NCI-H2171 treated with DMSO at 0.1 percent for 48 hours (cell line): ENCODE measurements at places on chromosomes 5 and 9.
A peak's percentile ranks its signal among the peaks of the same experiment; 100 is the strongest.

GRCh38 chr5:124576848-124577409, 169.5 kb downstream of the ZNF608 start:
- DNase-seq = no peak

DNA sequence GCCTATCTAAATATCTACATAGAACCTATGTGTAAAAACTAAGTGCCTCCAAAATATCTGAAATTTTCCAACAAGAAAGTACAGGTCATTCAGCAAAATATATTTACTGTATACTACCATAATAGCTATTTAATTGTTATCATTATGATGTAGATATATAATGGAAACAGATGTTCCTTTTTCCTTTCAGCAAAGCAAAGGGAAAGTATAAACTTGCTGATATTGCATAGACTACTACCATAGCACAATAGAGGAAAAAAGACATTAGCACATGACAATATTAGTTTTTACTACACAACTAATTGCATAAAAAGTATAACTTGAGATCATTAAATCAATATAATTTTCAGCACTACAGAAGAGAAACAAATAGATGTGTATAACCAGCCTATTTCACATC, 14.9 kb downstream of the NR2F1-AS1 start:
- DNase-seq = no peak

DNA sequence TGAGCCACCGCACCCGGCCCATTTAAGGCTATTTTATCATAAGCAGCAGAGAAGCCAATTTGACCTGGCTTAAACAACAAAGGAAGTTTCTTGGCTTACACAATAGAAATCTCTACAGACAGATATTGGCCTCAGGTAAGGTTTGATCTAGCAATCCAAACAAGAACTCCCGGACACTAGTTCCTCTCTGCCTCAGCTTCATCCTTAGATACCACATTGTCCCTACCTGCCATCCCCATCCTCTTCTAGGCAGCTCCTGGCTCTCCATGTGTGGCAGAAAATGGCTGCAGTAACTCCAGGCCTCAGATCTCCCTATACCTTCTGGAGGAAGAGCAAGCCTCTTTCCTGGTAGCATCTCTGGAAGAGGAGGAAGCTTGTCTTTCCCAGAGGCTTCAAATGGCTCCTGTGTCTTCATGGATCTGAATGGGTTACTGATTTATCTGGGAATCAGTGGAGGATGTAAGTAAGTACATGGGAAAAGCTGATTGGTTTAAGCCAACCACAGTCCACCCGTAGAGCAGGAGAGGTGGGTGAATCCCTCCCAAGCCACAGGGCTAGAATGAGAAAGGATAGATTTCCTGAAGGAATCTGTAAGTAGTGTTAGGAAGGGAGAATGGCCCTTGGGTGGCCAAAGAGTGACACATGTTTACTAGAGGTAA, 26.7 kb upstream of the AOPEP start:
- DNase-seq = no peak

- peak; percentile 70 for DNase-seq
These were observed 47.2 kb upstream of the RPL26L1 start for GRCh38 chr5:172911976-172912375.

DNA sequence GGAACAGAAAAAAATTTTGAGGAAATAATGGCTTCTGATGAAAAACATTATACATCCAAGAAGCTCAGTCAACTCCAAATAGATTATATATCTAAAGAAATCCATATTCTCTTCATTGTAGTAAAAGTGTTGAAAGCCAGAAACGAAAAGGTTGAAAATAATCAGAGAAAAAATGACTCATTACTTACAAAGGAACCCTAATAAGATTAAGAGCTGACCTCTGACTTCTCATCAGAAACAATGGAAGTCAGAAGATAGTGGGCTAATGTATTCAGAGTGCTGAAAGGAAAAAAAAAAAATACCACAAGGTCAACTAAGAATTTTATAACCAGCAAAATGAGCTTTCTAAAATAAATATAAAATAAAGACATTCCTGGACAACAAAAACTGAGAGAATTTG, 60.0 kb downstream of the HSD17B4 start:
- no peak for DNase-seq

GRCh38 chr5:123598028-123598689, 86.2 kb downstream of the CSNK1G3 start:
- no peak for DNase-seq

GRCh38 chr5:150999704-151000442, 20.5 kb upstream of the GPX3 start:
- DNase-seq = no peak

DNA sequence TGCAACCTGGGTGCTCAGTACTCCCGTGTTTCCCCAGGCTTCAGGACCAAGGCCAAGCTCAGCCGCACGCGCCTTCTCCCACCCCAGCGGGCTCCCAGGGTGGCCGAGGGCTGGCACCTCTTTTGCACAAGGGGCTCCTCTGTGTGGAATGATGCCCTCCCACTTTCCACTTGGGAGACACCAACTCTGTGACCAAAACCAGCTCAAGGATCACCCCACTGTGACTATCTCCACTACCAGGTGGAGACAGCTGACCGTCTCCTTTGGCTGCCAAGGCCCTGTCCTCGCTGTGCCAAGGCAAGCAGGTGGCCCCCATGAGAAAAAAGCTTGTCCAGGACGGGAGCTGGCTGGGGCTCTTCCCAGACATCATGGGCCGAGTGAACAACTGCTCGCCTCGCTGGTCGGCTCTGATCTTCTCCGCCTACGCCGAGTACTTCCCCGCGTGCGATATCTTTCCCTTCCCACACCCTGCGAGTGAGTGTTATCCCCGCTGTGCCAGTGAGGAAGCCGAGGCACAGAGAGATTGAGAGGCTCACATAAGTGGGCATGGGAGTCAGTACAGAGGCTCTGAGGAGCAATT, 132.8 kb downstream of the ZNF354C start:
- DNase-seq = no peak

- no peak for DNase-seq
These were observed 145.3 kb upstream of the ZNF462 start for GRCh38 chr9:106717686-106718085.

DNA sequence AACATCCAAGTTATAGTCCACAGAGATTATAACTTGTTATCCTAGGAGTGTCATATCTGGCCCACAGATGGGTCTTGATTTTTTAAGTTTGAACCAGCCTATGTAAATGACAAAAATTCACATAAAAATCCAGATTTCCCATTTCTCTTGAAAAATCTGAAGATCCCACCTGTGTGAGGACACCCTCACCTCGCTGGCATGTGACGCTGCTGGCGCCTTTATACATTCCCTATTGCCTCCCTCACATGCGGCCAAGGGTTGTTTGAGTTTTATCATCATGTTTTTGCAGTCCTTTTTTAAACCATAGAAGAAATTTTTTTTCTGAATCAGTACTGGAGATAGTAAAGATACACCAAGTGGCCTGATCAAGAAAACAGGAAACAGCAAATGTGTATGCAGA, 25.9 kb upstream of the PPP1R2B start:
- no peak for DNase-seq

- DNase-seq = no peak
These were observed 716.5 kb downstream of the MTRR start for GRCh38 chr5:8585230-8586018.
